Hindlimb muscle (tissue), 1 donor: ENCODE measurements at places on chromosomes 5 and 9. TPM values are rescaled to one million over a fixed set of nuclear protein-coding genes. Genes with fewer than 3 reads are reported as not detected.

DNA sequence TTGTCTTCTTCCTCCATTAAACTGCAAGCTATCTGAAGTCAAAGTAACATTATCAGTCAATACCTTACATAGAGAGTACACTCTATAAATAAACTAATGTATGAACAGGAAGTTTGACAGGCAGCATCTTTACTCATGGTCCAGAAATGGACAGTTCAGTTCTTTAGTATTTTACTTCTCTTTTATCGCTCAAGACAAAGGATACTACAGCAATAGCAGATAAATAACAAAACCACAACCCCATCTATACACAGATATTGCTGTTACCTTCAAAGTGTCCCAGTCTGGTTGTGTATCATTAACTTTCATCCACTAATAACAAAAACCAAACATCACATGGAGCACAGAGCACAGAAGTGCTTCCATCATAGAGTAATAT, 46.4 kb downstream of the SEMA5A start:
- no peak for DNase-seq

DNA sequence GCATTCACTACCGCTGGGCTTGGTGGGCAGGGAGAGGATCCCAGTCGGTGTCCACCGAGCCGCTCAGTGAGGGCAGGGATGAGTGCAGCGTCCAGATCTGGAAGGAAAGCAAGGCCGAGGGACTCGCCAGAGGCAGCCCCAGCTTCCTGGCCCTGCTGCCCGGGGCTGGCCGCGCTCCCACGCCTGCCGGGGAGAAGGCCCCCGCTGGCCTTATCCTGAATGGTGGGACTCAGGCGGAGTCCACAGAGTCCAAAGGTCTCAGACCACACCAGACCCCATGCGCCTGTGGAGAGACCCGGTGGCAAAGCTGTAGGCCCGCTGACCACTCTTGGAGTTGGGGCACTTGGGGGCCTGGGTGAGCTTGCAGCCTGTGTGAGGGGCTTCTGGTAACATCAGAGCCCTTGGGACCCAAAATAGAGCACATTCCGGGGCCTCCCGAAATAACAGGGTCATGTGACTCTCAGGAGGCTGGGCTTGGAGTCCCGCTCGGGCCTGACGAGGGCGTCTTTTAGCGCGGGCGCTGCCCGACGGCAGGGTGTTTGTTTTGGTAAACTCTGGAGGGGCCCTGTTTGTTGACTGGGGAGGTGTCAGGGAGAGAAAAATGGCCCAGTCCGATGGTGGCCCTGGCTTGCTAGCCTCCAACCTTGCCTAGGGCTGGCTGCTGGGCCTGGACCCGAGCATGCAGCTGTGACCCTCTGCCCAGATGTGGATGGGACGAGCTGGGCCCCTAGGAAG, 2.8 kb downstream of the RXRA start:
- no peak for DNase-seq

GRCh38 chr9:80874276-80874675, 815.1 kb downstream of the TLE1 start:
- DNase-seq, result no peak

Gene NOXA1
- polyA plus RNA-seq, result 4.2 TPM

DNA sequence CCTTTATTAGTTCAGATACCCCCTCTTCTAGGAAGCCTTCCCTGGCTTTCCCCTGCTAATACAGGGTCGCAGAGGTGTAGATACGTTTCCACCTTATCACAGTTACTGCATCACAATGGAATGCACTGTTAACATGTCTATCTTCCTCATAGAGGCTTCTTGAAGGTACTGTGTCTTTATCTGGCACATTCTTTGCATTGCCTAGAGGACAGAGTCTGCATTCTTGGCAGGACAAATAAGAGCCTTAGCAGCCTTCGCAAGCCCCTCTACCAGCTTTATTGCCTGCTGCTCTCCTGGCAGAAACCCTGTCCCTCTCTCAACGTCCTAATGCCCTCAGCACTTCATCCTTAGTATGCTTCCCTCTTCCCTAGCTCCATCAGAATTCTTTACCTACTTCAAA, 31.6 kb downstream of the SLC1A3 start:
- DNase-seq, result no peak

GRCh38 chr9:89339807-89340206, 21.5 kb downstream of the SECISBP2 start:
- no peak for DNase-seq

Gene PHYHD1
- polyA plus RNA-seq, result 45.1 TPM

Gene GCNT4
- polyA plus RNA-seq, result 0.09 TPM

- no peak for DNase-seq
Observed at GRCh38 chr5:125750147-125750860, 672.9 kb upstream of the GRAMD2B start.

GRCh38 chr5:111813537-111813936, 56.5 kb upstream of the NREP start:
- DNase-seq, result no peak

Gene C9
- polyA plus RNA-seq, result 0.34 TPM

GRCh38 chr5:83124593-83124992, 47.2 kb downstream of the XRCC4 start:
- no peak for DNase-seq

DNA sequence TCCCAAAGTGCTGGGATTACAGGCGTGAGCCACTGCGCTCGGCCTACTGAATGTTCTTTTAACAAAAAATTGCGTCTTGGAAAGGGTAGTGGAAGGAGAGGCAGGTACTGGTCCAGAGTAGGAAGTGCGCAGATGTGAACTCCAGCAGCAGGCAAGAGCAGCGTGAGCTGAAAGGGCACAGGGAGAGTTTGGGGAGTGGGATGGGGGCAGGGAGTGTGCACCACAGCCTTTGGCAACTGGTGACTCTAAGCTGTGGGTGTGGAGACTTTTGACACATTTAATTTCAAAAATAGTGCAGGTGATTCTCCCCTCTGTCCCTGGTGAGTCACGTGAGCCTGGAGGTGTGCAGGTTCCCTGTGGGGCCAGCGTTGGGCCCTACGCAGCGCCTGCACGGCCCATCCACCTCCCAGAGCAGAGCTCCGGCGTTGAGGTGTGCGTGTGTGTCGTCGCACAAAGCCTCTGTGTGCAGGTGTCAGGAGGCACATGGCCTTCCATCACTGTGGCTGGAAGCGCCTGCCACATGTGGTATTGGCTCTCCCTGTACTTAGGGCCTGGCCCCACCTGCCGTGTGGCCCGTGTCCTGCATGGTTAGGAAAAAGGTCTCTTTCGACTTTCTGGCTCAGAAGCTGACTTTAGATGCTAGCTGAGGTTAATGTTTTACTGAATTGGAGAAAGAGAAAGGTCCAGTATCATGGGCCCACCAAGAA, 11.5 kb downstream of the SQSTM1 start:
- DNase-seq, result no peak

DNA sequence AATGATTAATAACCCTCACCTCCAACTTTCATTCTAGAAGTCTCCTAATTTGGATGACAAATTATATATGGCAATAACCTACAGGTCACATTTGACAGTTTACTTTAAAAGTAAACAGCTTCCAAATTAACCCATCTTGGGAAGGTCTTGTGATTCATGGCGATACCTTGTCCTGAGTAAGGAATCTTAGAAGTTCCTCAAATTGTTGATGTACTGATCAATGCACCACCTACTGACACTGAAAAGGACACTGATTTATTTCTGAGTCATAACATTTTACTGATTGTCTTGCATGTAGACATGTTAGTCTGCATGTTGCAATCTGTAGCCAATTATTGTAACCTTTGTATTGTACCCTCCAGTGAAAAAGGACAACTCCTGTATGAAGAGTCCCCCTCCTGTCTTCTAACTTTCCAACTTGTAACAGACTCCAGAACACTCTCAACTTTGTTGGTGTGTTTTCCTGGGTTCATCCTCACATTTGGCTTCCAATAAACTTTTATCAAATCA, 16.0 kb upstream of the SLC22A5 start:
- no peak for DNase-seq

Gene IDNK
- 4.2 TPM for polyA plus RNA-seq

DNA sequence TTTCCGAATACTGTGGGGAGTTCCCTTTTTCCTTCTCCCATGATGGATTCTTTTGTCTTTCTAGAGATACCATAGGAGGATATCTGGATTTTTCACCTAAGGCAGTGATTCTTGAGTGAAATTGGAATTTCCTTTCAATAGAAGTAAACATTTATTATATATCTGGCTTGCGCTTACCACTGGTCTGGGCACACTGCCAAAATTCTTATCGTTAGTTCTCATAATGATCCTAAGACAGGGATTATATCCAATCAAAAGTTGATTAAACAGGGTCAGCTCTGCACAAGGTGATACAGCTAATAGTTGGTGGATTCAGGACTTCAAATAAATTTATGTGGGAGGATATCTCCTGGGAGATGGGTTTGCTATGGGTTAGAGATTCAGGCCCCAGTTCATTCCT, 9.6 kb downstream of the TLE4 start:
- no peak for DNase-seq

Gene SOHLH1
- 0.13 TPM for polyA plus RNA-seq

- DNase-seq, result no peak
Observed at GRCh38 chr5:179585941-179586401, 35.6 kb downstream of the RUFY1 start.
